ENCODE measurements at places on chromosomes 4 and X.

DNA sequence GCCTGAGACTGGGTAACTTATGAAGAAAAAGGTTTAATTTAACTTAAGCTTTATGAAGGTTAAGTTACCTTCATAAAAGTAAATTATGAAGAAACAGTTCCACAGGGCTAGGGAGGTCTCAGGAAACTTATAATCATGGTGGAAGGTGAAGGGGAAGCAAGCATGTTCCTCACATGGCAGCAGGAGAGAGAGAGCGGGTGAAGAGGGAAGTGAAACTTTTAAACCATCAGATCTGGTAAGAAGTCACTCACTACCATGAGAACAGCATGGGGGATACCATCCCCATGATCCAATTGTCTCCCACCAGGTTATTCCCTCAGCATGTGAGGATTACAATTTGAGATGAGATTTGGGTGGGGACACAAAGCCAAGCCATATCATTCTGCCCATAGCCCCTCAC, 944.7 kb upstream of the NDST4 start:
- DNase-seq: no peak

GRCh38 chr4:158015241-158015640, 157.6 kb downstream of the GASK1B start:
- no peak for DNase-seq

DNA sequence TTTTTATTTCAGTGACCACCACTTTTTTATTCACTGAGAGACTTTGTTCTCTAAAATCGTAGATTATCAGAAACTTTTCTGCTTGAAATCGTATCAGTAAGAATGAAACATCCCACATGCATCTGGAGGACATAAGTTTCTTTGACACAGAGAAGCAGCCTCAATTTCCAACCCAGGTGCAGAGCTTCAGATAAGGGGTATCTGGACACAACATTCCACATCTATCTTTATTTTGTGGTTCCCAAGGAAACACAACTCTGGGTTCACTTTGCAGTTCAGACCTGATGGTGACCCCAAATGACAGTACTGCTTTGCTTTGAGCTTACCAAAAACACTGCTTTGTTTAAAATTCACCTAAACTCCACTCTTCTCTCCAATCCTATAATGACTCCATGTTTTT, 1.3 kb upstream of the CLCN5 start:
- no peak for DNase-seq

DNA sequence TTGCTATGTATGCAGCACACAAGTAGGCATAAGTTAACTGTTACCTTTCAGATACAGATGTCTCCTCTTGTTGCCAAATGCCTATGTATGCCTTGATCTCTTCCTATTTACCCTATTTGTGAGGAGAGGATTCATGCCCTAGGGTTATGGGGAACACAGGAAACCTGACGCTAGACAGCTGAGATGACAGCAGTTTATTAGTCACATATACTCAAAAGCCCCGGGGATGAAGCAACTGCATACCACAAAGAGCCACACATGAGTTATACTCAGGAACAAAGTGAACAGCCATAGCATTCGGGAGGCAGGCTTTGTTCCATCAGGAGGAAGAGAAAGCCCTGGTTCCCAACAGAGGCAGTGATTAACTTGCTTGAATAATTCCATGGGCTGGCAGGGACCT, 1011.7 kb upstream of the PCDH7 start:
- no peak for DNase-seq

GRCh38 chr4:183834252-183834651, 70.9 kb upstream of the STOX2 start:
- DNase-seq: no peak

DNA sequence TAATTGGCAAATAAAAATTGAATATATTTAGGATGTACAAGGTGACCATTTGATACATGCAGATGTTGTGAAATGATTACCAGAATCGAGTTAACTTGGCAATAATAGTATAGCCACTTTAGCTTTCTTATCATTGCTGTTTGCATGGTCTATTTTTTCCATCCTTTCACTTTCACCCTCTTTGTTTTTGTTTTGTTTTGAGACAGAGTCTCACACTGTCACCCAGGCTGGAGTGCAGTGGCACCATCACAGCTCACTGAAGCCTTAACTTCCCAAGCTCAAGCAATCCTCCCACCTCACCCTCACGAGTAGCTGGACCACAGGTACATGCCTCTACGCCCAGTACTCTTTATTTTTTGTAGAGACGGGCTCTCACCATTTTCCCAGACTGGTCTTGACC, 218.6 kb upstream of the ADGRL3 start:
- no peak for DNase-seq

DNA sequence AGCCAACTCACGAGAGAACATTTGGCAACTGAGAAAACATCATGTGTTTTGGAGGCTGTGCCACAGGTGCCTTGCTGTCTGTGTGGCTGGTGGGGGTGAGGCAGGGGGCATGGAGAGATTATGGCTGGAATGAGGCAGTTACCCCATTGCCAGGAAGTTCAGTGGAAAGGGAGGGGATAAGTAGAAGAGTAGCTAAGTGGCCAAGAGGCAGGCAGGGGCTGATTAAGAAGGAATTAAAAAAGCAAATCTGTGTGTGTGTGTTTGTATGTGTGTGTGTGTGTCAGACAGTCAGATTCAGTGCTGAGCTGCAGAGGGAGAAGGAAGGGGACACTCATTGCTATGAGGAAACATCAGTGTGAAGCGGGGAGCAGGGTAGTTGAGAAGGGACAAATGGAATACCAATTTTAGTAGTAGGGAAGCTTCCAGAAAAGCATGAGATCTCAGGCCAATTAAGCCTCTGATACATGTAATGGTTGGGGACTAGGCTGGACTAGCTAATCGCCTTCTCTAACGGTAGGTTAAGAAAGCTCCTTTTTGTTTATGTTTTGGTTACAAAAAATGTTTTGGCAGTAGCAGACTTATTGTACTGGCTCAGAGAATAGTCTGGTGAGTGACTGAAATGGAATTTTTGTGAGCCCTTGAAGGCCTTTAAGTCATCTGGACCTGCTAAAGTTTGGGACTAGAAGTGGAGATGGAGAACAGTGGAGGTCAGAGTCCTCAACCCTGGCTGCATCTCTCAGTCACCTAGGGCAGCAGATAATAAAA, 18.5 kb downstream of the TMEM164 start:
- no peak for DNase-seq

DNA sequence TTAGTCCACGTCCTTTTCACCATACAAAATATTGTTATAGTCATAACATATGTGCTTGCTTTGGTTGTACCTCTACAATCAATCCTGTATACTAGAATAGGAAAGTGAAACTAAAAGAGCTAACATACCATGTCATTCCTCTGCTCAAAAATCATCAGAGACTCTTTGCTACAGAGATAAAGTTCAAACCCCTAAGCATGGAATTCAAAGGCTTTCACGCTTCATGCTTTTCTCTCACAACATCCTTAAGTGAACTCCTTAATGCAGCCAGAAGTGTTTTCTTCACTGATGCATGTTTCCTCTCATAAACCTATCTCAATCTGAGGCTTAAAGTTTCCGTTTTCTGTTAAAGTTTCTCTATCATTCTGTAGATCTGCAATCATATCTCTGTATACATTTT, 744.6 kb upstream of the IGFBP7 start:
- DNase-seq: no peak

- DNase-seq: no peak
These were observed 30.4 kb upstream of the TEC start for GRCh38 chr4:48300004-48300403.

Measured in left renal cortex interstitium (tissue), 4 donors.